ENCODE measurements at places on chromosomes 11 and 22.

- DNase-seq = no peak
Measured at GRCh38 chr22:20479612-20480196, 15.9 kb downstream of the KLHL22 start.

DNA sequence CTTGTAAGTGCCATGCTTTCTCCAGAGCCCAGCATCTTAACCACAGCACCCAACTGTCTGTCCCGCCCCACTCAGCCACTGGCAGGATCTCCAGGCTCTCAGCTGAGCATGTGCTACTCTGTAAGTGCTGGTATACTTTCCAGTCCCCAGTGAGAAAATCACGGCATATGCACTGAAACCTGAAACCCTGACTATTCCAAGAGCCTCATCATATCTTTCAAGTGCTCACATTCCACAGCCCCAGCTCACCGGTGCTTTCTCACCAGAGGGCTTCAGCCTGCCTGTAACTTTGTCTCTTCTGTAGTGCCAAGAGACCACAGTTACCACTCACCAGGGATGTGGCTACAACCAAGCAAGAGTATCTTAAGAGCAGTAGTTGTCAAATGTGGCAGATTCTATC, 24.4 kb upstream of the PAMR1 start:
- DNase-seq = peak; percentile 73

DNA sequence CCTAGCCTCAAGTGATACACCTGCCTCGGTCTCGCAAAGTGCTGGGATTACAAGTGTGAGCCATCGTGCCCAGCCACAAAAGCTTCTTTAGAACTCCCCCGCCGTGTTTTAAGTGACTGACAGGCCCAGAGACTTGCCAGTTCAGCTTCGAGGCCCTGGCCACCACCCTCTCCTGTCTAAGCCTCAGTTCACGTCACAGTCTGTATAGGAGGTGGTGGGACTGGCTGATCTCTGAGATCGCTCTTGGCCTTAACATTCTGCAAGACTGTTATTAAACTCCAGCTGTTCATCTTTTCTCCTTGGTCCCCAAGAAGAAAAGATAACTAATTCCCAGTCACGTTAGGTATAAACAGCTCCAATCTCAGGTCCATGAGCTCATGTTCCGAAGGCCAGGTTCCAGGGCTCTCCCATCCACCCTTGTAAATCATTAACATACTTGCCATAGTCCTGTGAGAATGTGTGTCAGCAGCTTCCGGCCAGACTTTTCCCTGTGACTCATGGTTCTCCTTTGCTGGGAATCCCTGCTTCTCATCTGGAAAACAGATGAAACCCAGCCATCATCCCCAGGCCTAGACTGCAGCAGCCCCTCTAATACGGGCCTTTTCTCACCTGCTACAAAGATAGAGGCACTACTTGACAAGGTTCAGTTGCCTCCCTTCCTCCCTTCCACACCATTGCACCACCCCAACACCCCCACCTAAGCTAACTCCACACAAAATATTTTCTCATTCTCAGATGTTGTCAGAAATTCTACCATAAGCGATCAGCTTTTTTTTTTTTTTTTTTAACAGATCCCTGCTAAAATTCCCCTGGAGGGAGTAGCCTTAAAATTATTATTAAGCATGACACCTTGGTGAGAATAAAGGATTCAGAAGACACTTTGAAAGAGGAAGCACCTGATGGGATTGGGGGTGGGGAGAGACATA, 5.6 kb upstream of the KIAA0930 start:
- DNase-seq = peak; percentile 77

- DNase-seq = no peak
Measured at GRCh38 chr22:48342016-48342415, 1485.7 kb downstream of the BRD1 start.

- DNase-seq = no peak
Measured at GRCh38 chr22:25853501-25854284, 111.7 kb downstream of the MYO18B start.

DNA sequence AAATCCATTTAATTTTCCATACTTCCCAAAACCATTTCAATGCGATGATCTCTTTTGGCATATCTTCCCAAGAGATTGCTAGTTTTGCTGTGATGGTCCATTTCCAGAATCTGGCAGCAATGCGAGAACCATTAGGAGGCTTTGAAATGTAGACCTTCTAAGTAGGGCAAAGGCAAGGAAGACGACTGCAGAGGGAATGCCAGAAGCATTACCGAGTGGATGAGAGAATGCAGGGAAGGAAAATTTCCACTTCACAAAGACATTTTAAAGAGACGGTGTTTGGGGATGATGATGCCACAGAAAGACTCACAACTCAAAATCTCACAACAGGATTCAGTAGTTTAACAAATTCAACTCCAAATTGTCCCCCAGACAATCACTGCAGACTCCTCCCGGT, 471 bp upstream of the CEP126 start:
- peak; percentile 48 for DNase-seq

- DNase-seq = no peak
Measured at GRCh38 chr11:113082341-113082955, 121.2 kb downstream of the NCAM1 start.

DNA sequence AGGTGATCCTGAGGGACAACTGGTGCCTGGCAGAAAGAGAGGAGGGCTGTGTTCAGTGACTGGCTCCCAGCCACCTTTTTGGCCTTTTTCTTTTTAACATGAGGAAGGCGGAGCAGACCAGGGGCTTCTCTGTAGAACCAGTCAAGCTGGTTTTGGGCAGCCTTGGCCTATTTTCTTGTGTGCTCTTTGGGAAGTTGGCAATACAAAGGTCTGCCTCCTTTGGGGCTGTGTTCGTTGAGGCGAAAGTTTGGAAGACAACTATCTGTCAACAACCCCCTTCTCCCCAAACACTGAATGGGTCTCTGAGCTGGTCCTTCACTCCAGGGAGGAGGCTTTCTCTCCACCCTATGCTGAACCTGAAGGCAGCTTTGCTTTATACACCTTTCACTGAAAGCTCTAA, 8.5 kb downstream of the MARK2 start:
- no peak for DNase-seq

DNA sequence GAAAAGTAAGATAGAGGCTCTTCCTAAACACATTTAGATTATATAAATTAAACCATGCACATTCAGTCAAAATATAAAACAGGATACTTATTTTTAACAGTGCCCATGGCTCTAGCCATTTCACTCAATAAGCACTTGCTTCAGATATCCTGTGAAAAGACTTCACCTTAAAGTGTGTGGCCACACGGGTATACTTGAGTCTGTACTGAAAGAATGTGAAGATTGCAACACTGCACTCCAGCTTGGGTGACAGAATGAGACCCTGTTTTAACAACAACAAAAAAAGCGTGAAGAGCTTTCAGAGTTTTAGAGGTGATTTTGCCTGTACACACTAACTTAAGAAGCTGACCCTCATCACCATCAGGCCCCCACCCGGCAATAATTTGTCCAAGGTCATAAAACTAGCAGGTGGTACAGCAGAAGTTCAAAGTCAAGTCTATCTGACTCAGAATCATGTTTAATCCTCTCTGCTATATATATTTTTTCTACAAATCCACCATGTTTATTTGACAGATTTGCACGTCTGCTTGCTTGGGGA, 203.5 kb upstream of the GUCY1A2 start:
- no peak for DNase-seq

DNA sequence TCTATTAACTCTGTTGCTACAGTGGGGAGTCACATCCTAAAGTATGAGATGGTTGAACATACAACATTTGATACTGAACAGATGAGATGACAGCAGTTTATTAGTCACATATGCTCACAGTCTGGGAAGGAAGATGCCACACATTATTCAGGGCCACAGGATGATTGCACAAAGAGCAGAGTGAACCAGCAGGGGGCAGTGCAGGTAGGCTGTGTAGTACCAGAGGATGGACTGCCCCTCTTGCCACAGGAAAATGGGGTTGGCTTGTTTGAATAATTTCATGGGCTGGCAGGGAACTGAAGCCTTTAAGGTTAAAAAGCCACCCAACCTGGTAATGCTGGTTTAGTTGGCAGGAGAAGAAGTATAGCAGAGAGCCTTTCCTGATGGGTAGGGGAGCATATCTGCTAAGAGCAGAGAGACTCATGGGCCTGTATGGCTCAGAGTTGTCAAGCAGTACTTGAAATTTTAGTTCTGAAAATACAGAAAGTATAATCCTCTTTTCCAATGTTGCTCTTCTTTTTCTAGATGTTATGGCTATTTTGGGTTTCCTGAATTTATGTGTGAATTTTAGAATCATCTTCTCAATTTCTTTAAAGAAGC, 180.4 kb upstream of the B3GAT1 start:
- no peak for DNase-seq

- DNase-seq = no peak
Measured at GRCh38 chr11:2580571-2581001, 119.2 kb downstream of the KCNQ1OT1 start.

DNA sequence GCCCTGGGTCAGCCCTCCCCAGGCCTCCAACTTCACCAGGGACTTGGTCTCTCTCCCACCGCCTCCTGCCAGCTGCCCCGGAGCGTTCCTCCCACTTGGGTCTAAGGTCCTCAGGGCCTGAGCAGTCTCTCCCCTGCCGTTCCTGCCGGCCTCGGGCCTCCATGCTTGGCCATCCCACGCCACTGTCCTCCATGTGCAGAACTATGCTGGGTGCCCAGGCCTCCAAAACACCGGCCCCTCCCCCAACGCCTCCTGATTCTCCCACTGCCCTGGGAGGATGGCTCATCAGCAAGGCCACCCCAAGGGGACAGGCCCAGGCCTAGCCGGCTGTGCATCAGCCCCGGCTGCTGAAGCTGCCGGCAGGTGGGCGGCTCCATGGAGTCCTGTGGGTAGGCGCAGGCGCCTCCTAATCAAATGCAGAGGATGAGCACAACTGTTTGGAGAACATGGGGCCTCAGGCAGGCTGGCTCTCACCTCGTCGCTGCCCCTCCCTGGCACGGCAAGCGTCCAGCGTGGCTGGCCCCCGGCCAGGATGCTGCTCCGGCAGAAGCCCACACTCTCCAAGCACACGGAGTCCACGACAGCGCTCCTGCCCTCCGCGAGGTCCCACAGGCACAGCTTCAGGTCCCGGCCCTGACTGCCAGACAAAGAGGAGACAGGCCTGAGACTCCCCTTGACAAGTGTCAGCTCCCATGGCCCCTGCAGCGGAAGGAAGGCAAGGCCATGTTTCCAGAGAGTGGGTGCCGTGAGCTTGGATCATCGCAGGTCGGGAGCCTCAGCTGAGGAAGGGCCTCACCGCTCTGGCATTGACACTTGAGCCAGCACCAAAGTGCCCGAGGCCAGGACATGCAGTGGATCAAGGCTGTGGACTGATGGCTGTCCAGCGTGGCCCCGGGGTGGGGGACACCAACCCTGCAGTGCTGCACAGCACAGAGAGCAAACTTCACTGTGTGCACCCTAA, 42.6 kb downstream of the GNB1L start:
- no peak for DNase-seq

- no peak for DNase-seq
Measured at GRCh38 chr22:48353116-48353947, 1474.3 kb downstream of the BRD1 start.

- no peak for DNase-seq
Measured at GRCh38 chr11:36994208-36994607, 396.2 kb upstream of the RAG2 start.

GRCh38 chr11:130315354-130315970, 745 bp upstream of the ZBTB44 start:
- DNase-seq = no peak

- no peak for DNase-seq
Measured at GRCh38 chr11:24819006-24819405, 322.2 kb downstream of the LUZP2 start.

DNA sequence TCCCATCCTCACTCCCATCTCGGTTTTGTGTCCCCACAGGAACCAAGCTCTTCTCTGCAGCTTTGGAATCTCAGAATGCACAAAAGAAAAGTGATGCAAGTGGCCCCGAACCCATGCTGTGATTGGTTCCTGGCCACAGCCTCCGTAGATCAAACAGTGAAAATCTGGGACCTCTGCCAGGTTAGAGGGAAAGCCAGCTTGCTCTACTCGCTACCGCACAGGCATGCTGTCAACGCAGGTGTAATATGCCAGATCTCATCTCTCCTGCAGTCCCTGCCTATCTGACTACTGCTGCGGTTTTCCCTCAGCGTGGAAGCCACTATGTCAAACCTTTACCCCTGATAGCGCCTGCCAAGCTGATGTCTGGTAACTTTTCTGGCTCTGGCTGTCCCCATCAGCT, 200.5 kb upstream of the LRRC4C start:
- no peak for DNase-seq

- DNase-seq = no peak
Measured at GRCh38 chr11:69364921-69365320, 71.0 kb downstream of the MYEOV start.

- peak; percentile 9 for DNase-seq
Measured at GRCh38 chr11:7444091-7444981, 41.0 kb upstream of the OLFML1 start.

GRCh38 chr11:199004-199581, 6.2 kb downstream of the SCGB1C1 start:
- no peak for DNase-seq

DNA sequence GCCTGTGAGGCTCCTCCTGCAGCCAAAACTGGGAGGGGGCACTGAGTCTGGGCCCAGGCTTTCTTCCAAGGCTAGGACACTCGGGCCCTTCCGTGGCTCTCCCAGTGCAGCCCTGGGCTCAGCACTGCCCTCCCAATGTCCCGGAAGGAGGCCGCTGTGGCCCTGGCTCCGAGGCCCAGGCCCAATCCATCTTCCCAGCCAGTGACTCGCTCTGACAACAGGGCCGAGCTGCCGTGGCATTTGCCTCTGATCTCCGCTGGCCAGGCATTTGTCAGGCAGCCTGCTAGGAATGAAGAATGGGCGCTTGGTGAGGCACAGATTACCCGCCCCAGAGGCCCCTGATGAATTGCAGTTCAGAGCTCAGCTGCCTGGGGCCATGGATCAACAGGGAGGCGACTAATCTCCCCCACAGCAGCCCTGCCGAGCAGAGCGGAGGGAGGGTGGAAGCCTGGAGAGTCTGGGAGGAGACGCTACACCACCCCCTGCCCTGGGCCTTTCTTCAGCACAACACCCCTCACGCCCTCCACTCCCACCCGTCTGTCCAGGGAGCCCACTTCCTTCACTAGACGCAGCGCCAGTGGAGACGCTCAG, 8.3 kb downstream of the FXYD2 start:
- peak; percentile 29 for DNase-seq

DNA sequence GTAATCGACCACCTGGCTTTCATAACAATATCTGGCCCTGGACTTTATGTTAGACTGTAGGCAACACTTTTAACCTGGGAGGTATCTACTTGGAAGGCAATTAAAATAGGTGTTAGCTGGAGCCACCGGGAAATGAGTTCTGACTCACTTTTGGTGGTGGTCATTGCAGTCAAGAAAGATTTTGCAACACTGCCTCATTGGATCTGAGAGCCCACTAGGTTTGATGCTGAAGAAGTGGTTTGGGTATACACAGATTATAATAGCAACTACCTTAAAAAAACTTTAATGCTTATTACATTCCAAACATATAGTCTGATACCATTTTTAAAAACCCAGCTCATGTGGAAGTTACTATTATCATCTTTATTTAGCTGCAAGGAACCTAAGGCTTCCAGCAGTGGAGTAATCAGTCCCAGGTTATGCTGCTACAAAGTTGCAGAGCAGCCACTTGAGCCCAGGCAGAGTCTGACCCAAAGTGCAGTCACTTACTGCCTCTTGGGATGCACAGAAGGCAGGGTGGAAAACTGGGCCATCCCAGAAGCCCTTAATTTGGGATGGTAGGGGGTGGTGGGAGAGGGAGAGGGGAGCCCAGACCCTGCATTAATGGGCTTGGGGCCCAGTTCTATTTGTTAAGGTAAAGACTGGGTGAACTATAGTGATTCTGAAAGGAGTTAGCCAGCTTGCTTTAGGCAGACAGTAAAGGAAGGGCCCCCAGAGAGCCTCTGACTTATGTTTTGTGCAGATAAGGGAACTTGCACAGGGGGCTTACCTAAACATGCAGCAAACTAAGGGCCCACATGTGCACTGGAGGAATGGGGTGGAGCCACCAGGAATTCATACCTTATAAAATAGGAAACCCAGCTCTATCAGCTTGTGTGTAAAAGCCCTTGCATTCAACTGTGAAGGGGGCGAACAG, 149.4 kb downstream of the SNX19 start:
- no peak for DNase-seq
